ENCODE measurements at places on chromosomes 4 and X.

- no peak for DNase-seq
Observed at GRCh38 chrX:29746326-29746725, 469.0 kb upstream of the MAGEB2 start.

GRCh38 chr4:143482840-143483239, 30.7 kb upstream of the SMARCA5 start:
- no peak for DNase-seq

DNA sequence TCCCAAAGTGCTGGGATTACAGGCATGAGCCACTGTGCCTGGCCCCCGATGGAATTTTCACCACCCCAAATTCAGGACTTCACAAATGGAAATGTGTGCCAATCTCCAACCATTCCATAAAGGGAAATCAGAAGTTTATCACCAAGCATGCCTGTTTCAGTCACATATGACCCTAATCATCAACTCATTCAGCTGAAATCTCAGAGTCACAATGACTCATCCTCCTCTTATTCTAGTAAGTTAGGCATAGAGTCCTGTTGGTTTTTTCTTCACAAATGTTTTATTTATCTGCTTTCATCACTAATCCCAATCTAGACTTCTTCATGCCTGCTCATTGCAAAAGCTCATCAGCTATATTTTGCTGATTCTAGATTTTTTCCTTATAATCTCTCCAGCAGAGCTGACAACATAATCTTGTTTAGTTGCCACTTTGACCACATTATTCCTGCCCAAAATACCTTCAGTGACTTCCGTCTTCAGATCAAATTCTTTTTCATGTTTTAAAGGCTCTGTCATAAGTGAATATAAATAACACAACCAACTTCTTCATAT, 83.3 kb downstream of the SLC7A11 start:
- DNase-seq: no peak

DNA sequence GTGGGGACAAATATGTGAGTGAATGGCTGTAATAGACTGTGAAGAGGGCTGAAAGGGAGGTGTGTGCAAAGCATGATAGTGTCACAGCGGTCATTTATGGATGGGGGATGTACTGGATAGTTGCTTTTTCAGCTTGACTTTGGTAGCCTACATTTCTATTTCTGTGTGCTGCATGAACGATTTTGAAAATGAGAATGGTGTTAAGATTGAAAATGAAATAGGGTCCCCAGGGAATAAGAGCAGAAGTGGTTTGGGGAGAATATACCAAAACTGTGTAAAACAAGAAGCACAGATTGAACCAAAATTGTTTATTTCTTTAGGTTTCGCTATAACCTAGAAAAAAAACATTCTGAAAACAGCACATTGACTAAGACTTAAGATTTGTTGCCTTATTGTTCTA, 58.8 kb upstream of the CLNK start:
- no peak for DNase-seq

GRCh38 chr4:174532445-174532844, 10.2 kb upstream of the HPGD start:
- DNase-seq: no peak

GRCh38 chr4:183035726-183036415, 63.2 kb upstream of the WWC2 start:
- no peak for DNase-seq

DNA sequence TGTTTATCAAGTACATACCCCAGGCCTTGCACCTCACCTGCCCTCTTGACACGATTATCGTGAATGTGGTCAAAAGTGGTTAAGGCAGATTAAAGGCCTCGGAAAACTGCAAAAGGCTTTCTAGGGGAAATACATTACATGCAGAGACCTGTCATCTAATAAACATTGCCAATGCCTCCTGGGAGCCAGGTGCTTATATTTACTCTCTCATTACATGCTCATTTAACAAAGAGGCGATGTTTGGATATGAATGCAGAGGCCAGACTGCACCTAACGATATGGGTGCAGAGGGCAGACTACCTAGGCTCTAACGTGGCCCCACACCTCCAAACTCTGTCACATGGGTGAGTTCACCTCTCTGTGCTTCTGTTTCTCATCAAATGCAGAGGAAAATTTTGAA, 14.5 kb downstream of the CRMP1 start:
- no peak for DNase-seq

GRCh38 chr4:145781351-145781750, 101.4 kb downstream of the C4orf51 start:
- no peak for DNase-seq

- no peak for DNase-seq
Observed at GRCh38 chr4:153731239-153731638, 28.6 kb downstream of the RNF175 start.

GRCh38 chr4:47010347-47010911, 17.0 kb upstream of the GABRA4 start:
- DNase-seq: no peak

GRCh38 chr4:165077034-165077578, 23.4 kb downstream of the TRIM75 start:
- DNase-seq: no peak

- DNase-seq: no peak
Observed at GRCh38 chr4:30756553-30756952, 36.4 kb downstream of the PCDH7 start.

- DNase-seq: no peak
Observed at GRCh38 chr4:5711479-5712184, 631 bp downstream of the EVC start.

GRCh38 chr4:88751258-88752075, 53.8 kb upstream of the NAP1L5 start:
- DNase-seq: no peak

DNA sequence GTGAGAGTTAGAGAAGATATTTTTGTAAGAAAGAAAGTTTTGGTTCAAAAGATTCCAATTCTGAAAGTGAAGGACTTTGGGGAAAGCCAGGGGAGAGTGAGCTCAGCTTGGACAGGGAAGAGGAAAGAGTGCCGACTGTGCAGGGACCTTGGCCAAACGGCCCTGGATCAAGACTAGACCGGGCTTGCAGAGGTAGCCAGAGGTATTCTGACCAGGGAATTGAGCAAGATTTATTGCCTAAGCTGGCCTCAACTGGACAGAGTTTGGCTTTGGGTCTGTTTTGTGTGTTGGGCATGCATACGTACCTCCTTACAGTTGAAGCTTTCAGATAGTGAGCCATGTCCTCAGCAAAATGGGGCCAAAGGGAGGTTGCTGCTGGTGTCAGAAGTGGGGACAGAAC, 11.6 kb downstream of the PLAC1 start:
- DNase-seq: no peak

- no peak for DNase-seq
Observed at GRCh38 chr4:183907871-183908683, 3.0 kb downstream of the STOX2 start.

DNA sequence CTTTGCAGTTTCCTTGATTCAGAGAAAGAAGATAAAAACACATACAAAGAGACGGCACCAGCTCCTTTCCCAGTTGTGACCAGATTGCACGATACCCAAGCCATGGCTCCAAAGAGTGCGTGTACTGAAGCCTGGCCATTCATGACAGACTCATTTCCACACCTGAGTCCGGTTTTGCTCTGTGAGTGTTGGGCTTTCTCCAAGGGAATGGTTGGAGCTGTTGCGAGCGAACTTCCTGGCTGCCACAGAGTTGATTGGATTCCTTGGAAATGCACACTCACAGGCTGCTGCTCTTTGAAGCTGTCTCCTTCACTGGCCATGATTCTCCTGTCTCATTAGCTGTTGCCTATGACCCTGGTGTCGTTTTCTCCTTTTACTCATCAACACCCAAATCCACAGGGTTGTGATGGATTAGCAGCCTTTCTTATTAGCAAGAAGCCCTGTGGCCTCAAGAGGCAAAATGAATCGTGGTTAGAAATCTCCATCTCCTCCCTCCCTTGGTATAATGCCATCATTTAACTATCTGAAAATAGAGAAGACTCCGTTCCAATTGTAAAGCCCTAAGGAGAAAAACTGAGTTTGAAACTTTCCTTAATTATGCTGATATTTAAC, 43.9 kb upstream of the BBS12 start:
- no peak for DNase-seq

DNA sequence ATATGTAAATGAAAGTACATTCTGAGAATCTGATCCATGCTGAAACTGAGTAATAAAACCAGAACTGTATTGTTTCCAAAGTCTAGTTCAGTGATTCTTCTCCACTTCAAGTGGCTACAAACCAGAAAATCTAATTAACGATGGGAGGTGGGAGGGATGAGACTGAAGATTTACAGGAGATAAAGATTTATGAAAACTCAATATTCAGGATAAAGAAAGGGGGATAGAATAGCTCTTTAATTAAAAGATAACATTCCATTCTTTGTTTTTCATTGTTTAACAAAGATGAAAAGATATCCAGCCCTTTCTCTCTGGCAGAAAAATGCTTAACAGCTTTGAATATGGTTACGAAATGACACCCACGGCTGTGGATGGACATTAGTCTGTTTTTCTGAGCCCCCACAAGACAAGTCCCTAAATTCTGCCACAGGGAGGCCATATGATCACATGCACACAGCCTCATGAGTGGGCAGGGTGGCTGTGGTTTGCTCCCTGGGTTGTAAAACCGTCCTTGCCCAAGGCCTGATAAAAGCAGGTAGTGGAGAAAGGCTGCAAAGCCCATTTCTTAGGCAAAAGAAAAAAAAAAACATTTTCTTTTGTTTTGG, 36.4 kb downstream of the TMEM150C start:
- DNase-seq: no peak

DNA sequence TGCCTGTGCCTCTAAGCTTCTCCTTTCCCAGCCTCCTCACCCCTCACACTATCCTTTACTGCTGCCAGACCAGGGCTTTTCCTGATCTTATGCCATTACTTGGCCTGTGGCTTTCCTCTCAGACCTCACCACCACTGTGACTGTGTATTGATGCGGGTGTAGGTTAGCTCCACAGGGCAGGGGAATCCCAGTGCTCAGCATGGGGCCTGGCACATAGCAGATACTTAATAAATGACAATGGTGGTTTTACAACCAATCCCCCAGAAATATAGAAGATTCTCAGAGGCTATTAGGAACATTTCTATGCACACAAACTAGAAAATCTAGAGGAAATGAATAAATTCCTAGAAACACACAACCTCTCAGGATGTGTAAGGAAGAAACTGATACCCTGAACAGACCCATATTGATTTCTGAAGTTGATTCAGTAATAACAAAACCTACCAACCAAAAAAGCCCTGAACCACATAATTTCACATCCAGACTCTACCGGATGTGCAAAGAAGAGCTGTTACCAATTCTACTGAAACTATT, 129.6 kb upstream of the QRFPR start:
- DNase-seq: no peak

DNA sequence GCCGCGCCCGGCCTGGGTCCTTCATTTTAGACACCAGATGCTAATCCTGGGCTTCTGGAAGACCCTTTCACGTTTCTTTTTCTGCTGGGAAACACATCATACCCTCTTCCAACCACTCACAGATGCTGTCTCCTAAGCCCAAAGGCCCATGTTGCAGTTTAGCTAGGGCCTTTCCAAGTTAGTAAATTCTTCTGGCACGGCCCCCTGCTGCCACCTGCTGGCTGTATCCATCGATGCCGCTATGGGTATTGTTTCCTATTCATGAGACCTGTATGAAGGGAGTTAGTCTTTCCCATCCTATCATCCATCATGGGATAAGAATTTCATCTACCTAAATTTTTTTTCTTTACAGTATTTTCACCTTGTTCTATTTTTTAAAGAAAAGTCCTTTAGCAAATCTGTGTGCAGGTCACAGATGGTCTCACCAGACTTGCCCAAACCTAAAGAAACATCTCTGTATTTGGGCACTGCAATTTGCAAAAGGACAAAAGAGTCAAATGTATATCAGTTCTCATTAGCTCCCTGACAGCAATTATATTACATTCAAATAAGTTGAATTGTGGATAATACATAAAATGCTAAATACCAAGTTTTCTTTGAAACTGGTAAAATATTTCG, 37.8 kb upstream of the SLC9A7 start:
- peak; percentile 67 for DNase-seq
